ENCODE measurements at places on chromosomes 4 and X. TPM values are rescaled to one million over a fixed set of nuclear protein-coding genes. Genes with fewer than 3 reads are reported as not detected.

POLA1 gene
- polyA plus RNA-seq = 2.5 TPM

CNGA1 gene
- 0.04 TPM for polyA plus RNA-seq

UGT2B17 gene
- not detected for polyA plus RNA-seq

P2RY4 gene
- polyA plus RNA-seq = 0.15 TPM

CCDC110 gene
- not detected for polyA plus RNA-seq

PRKG2 gene
- 0.16 TPM for polyA plus RNA-seq

WDR17 gene
- 0.10 TPM for polyA plus RNA-seq

Measured in BJ (cell line).